Fibroblast of skin of left biceps (primary cell): ENCODE measurements at places on chromosomes 1 and 21.

DNA sequence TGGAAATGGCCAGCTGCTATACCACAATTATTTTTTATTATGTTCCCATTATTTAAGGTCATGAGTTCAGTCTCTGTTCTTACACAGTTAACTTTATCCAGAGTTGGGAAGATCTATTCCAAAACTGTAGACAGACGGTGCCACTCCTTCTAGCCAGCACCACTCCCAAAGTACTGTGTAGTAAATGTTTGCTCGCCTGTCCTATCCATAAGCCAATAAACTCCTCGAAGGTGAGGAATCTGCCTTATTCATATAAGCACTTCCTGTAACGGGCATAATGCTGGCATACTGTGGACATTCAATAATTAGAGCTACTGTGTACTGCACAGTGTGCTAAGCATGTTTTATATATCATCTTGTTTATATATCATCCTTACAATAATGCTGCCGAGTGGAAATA is 26.1 kb upstream of the STMN1 start:
- DNase-seq, result no peak

GRCh38 chr1:33667386-33668282 is 195.2 kb downstream of the ZSCAN20 start:
- DNase-seq, result no peak

DNA sequence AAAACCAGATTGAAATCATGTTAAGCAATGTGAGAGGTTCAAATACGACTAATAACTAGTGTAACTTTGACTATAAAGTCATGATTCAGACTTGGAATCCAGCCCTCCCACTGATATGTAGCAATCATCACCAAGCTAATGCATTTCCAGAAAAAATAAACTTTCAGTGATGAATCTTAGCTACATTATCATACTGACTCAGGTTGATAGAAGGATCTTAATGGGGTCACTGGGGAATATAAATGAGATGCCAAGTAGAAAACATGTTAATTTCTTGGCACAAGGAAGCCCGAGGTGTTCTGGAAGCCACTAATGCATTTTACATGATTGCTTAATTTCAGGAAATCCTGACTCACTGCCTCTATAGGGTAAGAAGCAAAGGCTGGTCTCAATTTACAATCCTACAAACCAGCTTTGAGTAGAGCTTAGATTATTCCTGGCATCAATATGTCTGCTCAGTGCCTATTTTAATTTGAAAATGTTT is 67.7 kb downstream of the SELENOF start:
- peak; percentile 97 for DNase-seq

- DNase-seq, result no peak
Observed at GRCh38 chr1:18217398-18218043, 109.9 kb downstream of the IGSF21 start.

DNA sequence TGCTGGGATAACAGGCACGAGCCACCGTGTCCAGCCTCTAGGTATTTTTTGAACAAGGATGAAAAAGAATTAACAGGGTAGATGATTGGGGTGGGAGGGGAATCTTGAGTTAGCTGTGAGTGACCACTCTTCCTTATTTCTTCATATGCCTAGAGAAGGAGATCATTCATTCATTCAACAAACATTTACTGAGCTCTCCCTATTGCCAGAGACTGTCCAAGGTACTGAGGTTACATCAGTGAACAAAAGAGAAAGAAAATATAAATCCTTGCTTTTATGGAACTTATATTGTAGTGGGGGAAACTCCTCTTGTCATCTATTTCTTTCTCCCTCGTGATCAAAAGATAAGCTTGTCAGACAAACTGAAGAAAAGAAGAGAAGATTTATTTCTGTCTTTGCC is 62.9 kb downstream of the S1PR1 start:
- DNase-seq, result no peak

GRCh38 chr1:211381481-211382181 is 55.0 kb downstream of the TRAF5 start:
- no peak for DNase-seq

DNA sequence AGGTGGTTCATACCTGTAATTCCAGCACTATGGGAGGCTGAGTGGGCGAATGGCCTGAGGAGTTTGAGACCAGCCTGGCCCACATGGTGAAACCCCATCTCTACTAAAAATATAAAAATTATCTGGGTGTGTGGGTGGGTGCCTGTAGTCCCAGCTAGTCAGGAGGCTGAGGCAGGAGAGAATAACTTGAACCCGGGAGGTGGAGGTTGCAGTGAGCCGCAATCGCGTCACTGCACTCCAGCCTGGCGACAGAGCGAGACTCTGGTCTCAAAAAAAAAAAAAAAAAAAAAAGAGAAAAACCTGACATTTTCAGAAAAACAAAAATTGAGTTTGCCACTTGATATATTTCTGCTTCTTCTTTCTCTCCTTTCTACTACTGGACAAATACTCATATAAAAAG is 24.3 kb downstream of the CA6 start:
- no peak for DNase-seq

GRCh38 chr1:98177751-98178150 is 256.9 kb upstream of the DPYD start:
- DNase-seq, result no peak

- no peak for DNase-seq
Observed at GRCh38 chr1:184971522-184972265, 2.6 kb downstream of the NIBAN1 start.

DNA sequence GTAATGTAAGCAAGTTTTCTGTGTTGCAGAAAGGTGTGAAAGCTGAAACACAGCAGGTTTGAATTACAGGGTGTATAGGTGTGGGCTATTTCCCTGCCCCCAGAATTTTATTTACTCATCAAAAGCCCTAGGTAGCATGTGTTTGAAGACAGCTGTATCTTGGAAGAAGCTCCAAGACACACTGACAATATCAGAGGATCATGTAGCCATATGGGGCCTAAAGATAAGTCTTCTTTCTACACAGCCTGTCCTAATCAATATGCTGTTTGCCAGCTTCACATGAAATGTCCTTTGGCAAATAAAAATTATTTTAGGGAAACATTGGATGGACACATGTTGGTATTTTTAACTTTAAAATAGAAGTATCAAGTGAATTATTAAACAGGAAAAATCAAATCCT is 17.5 kb upstream of the SUCO start:
- no peak for DNase-seq

DNA sequence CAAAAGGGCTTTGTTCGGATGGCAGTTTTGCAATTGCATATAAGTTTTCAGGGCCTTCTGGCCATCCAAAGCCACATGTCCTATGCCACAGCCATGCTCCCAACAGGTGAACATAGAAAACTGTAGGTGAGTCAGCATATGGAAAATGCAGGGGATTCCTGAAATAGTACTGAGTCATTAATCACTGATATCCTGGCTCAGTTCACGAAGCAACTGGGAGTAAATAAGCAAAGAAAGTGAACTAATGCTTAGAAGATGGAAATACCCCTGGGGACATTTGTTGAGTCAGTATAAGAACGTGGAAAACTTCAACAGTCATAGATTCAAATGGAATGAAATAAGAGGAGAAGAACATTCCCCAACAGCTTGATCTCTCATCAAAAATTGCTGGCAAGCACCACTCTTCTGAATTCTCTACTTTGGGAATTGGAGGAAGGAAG is 148.9 kb upstream of the RUNX1 start:
- DNase-seq, result peak; percentile 94

GRCh38 chr1:7407544-7407895 is 363.6 kb upstream of the VAMP3 start:
- no peak for DNase-seq

GRCh38 chr1:16071614-16072013 is 1.8 kb downstream of the FAM131C start:
- no peak for DNase-seq

DNA sequence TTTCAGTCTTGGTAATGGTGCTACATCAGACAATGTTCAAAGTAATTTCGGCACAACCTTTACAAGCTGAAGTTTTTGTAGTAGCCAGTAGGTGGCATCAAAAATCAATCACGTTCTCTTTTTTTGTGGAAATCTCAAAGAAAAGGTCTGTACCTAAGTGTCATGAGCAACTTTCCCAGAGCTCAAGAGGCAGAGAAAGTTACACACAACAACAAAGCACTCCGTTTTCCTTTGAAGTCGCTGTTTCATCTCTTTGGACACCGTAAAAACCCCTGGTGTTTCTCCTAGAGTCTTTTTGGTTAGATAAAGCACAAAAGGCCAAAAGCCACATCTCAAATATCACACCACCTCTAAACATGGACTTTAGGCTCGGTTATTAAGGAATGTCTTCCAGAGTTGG is 131.6 kb downstream of the LHX8 start:
- DNase-seq, result peak; percentile 5

DNA sequence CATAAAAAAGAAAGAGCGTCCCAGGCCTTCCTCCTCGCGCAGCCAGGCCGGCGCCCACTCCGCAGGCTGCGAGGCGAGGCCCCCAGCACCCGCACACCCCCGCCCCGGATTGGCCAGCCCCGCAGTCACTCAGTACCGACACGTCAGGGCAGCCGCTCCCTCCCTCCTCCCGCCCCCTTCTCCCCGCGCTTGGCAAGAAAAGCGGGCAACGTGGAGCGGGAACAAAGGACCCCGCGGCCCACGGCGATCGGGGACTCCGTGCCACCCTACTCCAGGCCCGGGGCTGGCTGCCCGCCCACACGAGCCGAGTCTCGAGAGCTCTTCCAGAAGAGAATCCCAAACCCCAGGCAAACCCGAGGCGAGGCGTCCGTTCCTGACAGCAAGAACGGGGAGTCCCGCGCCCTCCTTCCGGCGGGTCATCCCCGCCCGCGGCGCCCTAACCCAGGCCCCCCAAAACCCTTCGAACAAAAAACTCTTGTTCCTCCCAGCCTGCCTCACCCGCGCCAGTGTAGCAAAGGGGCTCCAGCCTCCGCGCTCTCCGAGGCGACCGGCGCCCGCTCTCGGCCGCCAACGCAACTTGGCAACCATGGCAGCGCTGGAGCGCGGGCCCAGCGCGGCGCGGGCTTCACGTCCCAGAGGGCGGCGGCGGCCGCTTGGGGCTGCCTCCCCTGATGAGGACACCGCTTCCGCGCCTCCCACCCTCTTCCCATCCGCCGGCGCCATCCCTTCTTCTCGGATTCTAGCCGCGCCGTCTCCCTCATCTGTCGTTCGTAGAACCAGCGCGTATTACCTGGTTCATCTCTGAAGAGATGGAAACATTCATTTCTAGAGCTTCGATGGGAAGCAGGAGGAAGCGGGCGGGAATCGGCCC is 645 bp downstream of the IVNS1ABP start:
- peak; percentile 79 for DNase-seq

GRCh38 chr1:160414881-160415280 is 14.5 kb downstream of the VANGL2 start:
- no peak for DNase-seq

DNA sequence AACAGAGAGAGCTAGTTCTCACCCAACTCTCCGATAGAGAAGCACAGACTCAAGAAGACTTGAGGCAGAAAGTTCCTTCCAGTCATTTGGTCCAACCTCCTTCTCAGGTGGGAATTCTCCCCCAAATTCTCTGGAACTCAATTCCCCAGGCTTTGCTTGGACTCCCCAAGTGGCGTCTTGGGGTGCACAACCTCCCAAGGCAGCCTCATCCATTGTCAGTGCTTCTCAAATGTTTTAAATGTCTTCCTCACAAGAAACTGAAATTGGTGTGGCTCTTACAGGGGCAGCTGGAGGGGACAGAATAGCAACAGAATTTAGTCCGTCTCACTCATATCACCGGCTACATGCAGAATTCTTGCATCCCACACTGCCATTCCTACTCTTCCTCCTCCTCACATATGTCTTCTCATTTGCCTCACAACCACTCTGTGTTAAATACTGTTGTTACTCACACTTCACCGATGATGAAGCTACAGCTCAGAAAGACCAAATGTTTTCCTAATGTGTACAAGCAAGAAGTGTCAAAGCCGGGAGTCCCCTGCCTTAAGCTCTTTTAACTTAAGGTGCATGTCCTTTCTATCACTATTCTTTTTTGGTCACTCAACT is 33.4 kb upstream of the CD84 start:
- no peak for DNase-seq

DNA sequence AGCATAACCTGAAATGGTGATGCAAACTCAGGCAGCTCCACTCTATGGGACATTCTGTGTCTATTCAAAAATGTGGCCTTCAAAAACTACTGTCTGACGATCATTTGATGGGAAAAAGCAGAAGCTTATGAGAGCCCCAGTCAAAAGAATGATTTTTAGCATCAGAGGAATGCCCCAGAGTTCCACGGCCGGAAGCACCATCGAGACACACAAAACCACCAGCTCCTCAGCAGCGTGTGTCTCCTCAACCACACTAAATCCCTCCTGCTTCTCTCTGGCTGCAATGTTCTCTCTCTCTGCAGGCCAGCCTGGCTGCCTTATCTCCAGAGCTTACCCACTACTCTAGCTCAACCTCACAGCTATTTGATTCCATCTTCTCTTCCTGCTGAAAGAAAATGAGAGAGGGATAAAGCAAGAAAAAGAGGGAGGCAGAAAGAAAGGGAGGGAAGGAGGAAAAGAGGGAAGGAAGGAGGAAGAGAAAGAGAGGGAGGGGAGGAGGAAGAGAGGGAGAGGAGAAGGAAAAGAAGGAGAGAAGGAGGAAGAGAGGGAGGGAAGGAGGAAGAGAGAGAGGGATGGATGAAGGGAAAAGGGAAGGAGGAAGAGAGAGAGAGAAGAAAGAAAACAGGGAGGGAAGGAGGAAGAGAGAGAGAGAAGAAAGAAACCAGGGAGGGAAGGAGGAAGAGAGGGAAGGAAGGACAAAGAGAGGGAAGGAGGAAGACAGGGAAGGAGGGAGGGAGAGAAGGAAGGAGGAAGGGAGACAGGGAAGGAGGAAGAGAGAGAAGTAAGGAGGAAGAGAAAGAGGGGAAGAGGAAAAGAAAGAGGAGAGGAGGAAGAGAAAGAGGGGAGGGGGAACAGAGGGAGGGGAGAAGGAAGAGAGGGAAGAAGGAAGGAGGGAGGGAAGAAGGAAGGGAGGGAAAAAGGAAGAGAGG is 33.5 kb upstream of the LAPTM5 start:
- no peak for DNase-seq

DNA sequence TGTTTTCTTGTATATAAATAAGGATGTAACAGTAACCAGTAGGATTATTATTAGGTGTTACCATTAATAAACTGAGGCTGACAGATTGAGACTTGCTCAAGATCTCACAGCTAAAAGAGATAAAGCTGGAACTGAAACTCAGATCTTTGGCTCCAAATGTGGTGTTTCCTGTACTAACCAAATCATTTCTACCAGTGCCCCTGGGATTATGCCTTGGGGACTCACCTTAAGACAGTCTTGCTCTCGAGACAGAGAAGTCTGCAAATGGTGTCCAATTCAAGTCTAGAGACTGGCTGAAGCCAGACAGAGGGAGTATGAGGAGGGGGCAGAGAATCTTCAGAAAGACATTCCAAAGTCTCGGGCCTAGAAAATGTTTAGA is 593 bp upstream of the CD53 start:
- DNase-seq, result no peak
